Retinal pigment epithelial cell (primary cell): ENCODE measurements at places on chromosomes 5 and 9.
A peak's percentile ranks its signal among the peaks of the same experiment; 100 is the strongest.

- DNase-seq: no peak
Measured at GRCh38 chr9:108047264-108047663, 557.7 kb upstream of the KLF4 start.

GRCh38 chr5:119353213-119353612, 2.6 kb upstream of the TNFAIP8 start:
- no peak for DNase-seq

DNA sequence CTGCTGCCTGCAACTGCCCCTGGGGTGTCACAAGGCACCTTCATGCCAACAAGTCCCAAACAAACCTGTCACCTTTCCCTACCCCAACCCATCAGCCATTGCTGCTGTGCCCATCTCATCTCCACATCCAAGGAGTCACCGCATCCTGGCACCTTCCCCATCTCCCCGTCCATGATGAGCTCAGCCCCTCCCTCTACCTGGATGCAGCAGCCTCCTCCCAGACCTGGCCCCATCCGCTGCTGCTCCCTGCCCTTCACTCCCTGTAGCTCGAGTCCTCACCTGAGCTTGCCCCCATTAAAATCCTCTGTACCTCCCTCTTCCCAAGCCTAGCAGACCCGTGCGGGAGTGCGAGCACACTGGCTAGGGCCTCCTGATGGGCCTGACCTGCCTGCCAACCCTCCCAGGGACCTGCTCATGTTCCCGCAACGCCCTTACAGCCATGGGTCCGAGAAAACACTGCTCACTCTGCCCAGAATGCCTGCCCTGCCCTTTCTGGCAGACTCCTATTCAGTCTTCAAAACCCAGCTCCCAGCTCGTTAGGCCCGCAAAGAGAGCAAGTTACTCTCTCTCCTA, 110.6 kb downstream of the ADAMTS2 start:
- no peak for DNase-seq

- no peak for DNase-seq
Measured at GRCh38 chr9:87836951-87837705, 45.5 kb upstream of the SPATA31E1 start.

- no peak for DNase-seq
Measured at GRCh38 chr5:62327138-62328053, 21.4 kb downstream of the KIF2A start.

DNA sequence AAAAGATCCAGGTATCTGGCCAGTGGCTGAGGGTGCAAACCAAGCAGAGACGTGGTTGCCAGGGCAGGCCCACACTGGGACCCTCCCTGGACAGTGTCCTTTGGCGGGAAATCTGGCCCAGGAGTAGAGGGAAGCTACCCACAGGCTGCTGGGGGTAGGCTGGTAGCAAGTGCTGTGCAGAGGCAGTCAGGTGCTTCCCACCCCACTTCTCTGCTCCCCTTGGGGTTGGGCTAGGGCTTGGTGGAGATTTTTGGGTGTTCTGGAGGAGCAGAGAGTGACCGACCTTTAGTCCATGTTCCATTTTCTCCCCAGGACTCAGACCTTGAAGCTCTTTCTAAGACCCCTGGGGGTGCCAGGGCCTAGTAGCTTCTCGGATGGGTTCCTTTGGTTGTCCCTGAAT, 5.6 kb downstream of the PRDM12 start:
- no peak for DNase-seq

DNA sequence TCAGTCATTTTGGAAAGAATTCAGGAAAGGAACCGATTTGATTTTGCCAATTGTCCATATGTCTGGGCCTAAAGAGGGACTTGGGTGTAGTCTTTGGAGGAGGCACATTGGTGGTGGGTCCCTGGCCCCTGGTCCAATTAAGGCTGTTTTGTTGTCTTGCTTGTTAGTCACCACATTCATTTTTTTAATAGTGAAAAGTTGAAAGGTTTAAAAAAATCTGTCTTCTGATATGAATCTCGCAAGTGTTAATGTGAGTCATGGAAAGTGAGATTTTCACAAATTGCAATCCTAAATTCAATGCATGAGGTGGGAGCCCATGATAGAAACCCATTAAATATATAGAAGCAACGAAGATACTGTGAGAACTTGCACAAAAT, 165.9 kb upstream of the OTULINL start:
- no peak for DNase-seq

DNA sequence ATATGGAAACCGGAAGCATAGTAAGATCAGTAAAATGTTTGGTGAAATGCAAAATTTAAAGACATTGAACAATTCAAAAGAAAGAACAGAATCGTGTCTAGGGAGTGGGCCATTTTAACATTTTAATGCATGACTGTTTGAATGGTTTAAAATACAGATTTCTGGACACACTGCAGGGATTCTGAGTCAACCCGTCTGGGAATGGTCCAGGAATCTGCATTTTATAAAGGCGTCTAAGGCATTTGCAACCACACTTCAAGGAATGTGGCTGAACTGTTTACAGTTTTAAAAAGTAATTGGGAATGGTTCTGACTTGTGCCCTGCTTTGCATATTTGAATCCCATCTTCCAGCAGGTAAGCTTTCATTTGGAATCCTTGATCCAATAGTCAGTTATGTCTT, 811.7 kb upstream of the WWC1 start:
- no peak for DNase-seq

- DNase-seq: no peak
Measured at GRCh38 chr5:158970569-158971014, 129.1 kb downstream of the EBF1 start.

- DNase-seq: no peak
Measured at GRCh38 chr9:74036549-74037231, 460.4 kb upstream of the RORB start.

- no peak for DNase-seq
Measured at GRCh38 chr9:34254141-34254913, 74.7 kb downstream of the KIF24 start.

DNA sequence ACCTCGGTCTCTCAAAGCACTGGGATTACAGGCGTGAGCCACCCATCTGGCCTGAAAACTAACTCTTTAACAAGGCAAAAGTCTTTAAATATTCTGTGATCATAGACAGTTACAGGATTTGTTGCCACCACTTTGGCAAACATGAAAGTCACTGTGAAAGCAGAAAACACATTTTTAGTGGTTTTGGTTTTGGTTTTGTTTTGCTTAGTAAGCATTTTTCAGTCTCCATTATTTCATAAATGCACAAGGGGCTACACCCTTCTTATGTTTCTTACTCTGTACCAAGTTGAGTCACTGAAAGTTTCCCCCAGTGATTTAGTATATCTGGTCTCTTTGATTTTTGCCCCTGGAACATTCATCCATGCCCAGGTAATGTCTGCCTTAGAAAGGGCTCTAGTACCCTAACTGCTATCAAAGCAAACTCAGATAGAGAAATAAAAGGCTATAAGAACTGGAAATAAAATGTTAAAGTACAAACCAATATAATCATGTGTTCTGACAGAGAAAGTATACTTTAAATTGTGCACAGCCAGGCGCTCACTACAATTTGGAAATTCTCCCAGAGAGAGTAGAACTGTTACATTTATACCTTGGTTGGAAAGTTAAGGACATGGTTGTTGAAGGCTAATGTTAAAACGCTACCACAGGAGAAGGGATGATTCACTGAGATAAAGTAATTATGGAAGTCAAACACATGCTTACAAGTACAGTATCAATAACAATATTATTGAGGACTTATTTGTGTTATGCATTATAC, 1022.5 kb upstream of the DMAC1 start:
- no peak for DNase-seq

DNA sequence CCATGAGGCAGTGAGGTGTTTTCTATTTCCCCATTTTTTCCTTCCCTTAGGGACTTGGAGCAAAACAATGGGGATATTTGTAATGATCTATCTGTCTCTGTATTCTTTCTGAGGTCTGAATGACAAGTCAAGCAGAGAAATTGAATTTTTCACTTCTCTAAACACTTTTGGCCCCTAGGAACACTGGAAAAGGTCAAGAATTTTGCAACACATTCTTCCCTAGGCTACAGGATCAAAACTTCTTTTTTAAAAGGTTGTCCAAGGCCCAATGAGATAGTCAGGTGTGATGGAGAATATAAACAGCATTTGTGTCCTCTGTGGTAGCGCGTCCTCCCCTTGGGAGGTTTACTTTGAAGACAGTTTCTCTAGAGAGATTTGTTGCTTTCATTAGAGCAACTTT, 620.5 kb downstream of the TLR4 start:
- DNase-seq: no peak

- no peak for DNase-seq
Measured at GRCh38 chr9:114115654-114116125, 16.6 kb upstream of the KIF12 start.

DNA sequence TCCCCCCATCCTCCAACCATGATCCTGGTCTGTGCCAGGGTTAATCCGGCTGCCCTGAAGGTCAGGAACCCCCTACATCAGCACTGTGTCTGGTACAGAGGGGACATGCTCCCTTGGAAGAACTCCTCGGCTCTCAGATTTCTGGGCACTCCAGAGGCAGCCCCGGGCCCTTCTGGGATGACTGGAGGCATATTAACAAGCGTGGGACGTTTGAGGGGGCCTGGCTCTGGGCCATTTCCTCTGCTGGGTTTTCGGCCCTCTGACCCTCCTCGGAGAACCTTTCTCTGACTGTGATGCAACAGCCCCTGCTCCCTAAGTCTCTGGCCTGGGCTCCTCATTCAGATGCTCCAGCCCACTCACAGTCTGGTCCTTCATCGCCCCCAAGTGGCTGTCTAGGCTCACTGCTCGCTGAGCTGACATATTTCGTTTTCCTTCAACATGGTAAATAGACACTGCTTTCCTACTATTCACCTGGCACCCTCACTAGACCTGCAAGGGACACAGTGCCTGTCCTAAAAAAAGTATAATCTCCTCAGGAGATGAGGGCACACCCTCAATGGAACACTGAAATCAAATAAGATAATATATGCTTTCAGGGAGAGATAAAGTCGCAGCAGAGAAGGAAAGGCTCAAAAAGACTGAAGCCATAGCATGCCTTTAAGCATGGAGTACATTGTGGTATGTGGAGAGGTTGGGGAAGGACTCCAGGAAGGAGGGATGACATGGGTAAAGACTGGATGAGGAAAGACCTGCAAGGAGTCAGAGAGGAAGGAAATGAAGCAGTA, 404.7 kb upstream of the TRPC7 start:
- peak; percentile 13 for DNase-seq

GRCh38 chr5:109354761-109355160, 55.0 kb downstream of the PJA2 start:
- no peak for DNase-seq
